ENCODE measurements at places on chromosomes 1 and 21.

GRCh38 chr1:21624571-21625389 lies 44.4 kb downstream of the RAP1GAP start:
- no peak for DNase-seq

- DNase-seq: no peak
These were observed 3.1 kb upstream of the ARHGEF2 start for GRCh38 chr1:155981266-155982088.

DNA sequence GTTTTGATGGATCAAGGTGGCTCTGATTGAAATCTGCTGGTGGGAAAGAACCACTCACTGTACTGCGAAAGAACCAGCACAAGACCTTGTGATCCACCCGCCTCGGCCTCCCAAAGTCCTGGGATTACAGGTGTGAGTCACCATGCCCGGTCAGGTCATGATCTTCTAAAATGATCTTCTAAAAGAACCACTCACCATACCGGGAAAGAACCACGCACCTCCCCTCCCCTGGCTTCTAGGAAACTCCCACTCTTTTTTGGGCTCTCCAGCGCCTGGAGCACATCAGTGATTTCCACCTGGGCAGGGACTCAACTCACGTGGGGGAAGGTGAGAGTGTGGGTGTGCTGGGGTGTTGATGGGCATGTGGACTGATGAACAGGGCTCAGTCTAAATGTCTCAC lies 7.9 kb upstream of the RAB7B start:
- no peak for DNase-seq

GRCh38 chr21:38988509-38989378 lies 183.0 kb downstream of the ETS2 start:
- DNase-seq: no peak

- no peak for DNase-seq
These were observed 43.9 kb downstream of the ZNF684 start for GRCh38 chr1:40575336-40575735.

DNA sequence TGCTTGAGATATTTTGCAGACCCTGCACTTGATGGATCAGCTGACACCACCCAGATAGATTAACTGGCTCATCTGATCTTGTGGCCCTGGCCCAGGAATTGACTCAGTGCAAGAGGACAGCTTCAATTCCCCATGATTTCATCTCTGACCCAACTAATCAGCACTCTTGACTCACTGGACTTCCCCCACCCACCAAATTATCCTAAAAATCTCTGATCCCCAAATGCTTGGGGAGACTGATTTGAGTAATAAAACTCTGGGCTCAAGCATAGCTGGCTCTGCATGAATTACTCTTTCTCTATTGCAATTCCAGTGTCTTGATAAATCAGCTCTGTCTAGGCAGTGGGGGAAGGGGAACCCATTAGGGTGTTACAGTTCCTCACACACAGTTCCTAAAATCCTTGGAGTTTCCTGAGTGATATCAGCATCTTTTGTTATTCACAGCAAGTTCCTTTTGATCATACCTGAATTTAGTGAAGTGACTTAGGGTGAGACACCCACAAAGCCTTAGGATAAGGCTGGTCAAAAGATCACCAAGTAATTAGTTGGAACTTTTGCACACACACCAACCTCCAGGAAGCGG lies 104.2 kb downstream of the COP1 start:
- no peak for DNase-seq

- DNase-seq: no peak
These were observed 115.7 kb downstream of the FASLG start for GRCh38 chr1:172774561-172774960.

DNA sequence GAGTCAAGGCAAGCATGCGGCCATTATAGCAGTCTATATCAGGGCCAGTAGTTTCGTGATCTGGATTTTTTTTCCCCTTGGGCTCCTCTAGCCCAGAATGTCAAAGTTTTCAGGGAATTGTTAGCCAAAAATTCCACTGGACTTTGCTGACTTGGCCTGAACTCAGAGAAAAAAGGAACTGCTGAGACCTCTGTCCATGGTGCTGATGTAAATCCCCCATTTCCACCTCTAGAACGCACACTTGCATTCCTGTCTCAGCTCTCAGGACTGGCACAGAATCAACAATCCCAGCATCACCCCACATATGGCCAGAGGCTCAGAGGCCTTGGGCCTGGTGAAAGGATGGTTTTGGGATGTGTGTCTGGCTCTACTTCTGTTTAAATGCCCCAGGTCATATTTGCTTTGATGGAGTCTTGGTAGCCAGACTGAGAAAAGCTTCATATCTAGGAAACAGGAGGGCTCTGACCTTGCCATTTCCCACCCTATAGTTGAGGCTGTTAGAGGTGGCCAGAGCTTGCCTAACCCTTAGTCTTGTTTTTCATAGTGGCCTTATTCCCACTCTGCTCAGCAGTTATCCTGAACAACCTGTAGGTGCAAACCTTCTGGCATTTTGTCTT lies 16.9 kb upstream of the EFCAB14 start:
- DNase-seq: no peak

DNA sequence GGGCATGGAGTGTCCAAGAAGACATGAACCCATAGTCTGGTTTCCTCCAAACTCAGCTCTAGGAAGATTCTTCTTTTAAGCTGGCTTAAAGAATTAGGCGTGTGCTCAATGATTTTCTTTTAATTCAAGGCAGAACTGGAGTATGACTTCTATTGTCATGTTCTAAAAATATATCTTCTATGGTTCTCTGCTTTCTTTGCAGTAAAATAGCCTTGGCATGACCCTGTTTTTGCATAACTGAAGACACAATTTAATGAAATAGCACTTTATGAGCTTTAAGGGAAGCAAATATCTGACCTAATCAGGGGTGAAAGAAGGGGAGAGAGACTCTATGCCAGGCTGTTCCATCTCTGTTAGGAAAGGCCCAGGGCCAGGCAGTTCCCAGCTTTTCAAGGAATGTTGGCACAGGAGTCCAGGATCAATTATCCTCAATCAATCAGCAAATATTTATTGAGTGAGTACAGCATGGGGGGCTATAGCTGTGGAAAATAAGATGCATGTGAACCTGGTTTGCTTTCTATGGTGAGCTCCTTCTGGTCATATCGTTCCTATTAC lies 7.2 kb upstream of the CSF1 start:
- DNase-seq: no peak

GRCh38 chr1:231215681-231216385 lies 25.2 kb upstream of the GNPAT start:
- no peak for DNase-seq

GRCh38 chr1:58939146-58939545 lies 155.3 kb upstream of the JUN start:
- DNase-seq: no peak

GRCh38 chr1:205585169-205585834 lies 46.5 kb downstream of the ELK4 start:
- DNase-seq: no peak

DNA sequence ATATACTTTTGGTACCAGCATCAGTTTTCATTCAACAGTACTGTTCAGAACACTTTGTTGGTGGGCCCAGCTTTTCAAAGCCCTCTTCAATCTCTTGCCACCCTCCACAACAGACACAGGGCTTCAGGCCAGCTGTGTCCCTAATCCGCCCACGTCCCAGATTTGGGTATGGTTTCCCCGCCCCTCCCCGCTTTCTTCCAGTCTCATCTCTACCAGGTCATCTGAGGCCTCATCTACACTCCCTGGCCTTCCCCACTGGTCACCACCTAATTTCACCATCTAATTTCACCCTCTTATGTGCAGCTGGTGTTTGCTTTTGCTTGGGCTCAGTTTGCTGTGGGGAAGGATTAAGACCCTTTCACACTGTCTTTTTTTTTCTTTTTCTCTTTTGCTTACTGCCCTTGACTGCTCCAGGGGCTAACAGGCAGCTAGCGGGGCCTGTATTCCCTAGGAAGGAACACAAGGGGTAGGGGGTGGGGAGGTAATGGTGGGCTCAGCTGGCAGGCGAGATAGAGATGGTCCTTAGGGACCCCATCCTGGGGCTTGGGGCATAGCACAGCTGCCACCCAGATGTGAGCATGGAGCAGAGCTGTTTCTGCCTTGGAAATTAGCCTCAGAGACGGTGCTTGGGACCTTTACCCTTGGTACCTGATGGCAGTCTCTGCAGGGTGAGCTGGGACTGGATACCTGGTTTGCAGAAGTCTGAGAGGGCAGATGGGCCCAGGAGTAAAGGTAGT lies 3.8 kb upstream of the EPB41 start:
- DNase-seq: no peak

DNA sequence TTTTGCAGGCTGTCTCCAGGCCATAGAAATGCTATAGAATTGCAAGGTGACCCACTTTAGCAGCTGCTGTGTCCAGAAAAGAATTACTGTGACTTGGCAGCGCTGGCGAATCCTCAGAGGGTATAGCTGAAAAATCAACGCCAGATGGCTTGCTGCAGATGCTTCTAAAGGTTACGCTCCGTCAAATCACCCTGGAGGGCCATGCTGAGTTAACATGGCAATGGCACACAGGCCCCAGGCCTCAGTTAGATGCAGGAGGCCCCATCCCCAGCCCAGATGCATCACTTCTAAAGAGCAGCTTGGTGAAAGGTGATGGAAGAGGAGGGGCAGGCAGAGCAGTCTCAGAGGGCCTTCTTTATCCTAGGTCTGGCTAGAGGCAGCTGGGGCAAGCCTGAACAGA lies 18.0 kb downstream of the KIAA1614 start:
- DNase-seq: peak; percentile 26

DNA sequence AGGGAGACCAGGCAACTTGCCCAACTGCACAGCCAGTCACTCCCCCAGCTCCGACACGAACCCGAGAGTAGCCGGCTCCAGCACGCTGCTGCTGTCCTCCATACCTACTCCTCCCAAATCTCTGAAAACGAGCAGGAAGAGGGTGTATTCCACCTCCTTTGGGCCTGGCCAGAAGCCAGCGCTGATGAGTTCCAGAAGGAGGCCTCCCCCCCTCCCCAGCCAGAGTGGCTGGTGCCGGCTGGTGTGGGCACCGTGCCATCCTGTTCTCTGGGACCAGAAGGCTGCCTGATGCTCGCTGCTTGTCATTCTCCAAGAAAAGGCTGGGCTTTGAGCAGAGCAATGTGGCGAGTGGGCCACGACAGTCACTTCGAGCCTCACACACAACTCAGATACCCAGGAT lies 22.2 kb downstream of the KCNN3 start:
- peak; percentile 12 for DNase-seq
